ENCODE measurements at places on chromosomes 1 and 21.

- peak; percentile 23 for DNase-seq
These were observed 28.1 kb downstream of the RNF187 start for GRCh38 chr1:228515200-228515834.

GRCh38 chr21:46080171-46081021, 17.5 kb upstream of the COL6A2 start:
- no peak for DNase-seq

- no peak for DNase-seq
These were observed 30.8 kb upstream of the TMEM125 start for GRCh38 chr1:43238991-43239469.

- no peak for DNase-seq
These were observed 29.0 kb downstream of the SPEN start for GRCh38 chr1:15876357-15877055.

DNA sequence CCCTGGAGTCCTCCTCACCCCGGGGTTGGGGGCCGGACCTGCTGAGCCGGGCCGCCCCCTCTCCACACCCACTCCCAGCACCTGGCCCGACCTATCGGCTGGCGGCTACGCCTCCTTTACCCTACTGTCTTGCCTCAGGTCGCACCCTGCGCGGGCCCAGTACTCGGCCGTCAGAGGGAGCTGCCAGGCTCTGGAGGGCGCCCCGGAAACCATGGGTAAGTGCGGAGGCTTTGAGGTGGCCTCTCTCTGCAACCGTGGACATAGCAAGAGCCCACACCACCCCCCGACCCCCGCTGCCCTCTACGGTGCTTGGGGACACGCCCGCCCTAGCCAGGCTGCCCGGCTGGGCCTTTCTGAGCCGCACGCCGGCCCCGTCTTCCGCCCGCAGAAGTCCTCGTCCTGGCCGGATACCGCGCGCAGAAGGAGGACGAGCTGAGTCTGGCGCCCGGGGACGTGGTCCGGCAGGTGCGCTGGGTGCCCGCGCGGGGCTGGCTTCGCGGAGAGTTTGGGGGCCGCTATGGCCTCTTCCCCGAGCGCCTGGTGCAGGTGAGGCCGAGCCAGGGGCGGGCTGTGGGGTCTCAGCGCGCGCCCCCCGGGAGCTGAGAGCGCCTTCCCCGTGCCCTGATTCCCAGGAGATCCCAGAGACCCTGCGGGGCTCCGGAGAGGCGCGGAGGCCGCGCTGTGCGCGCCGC, at the start of gene SH3D21:
Gene SH3D21, plus strand, starts transcription at position 159 of the 692 bp plus-strand sequence. Its CDS starts 53 bp downstream, at position 212.
- no peak for DNase-seq

DNA sequence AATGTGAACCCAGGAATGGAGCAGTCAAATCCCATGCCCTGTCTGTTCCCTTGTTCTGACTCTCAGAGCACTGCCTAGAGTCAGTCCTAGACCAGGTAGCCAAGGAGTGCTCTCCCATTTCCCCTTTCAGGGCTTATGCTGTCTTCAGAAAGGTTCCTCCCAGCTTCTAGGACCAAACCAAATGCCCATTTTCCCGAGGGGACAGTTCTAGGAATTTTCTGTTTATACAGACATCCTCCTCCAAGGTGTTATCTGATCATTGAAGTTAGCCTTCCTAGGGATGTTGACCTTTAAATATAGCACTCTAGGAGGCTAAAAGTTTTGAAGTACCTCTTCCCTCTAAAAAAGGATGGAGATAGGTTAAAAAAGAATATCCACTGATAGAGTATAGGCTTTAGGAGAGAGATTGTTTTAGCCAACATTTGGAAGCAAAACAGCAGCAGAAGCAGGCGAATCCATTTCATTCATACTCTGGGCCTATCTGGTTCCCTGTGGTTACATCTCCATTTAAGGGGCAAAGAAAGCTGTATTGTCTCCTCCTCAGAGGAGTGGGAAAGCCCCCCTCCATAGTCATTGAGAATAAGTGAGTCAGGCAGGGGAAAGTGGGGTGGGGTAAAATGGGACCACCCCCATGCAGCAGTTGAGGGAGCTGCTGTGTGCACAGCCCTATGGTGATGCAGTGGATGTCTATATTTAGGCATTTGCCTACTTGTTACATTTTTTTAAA, 126.5 kb downstream of the SPATA46 start:
- no peak for DNase-seq

- no peak for DNase-seq
These were observed 66.3 kb downstream of the SIM2 start for GRCh38 chr21:36765229-36765628.

DNA sequence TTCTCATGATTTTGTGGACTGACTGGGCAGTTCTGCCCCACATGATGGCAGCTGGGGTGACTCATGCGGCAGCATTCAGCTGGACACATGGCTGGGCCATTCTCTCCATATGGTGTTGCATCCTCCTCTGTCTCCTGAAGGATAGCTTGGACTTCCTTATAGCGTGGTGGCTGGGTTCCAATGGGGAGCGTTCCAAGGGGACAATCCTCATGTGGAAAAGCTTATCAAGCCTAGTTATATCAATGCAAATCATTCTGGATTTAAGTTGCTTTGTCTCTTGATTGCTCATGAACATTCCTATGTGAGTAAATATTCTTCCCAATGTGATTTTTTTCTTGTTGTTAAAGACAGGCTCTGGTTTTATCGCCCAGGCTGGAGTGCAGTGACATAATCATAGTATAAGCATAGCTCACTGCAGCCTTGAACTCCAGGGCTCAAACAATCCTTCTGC, 13.2 kb upstream of the SLC2A1 start:
- DNase-seq: no peak

GRCh38 chr1:60229821-60230220, 156.3 kb upstream of the C1orf87 start:
- no peak for DNase-seq

DNA sequence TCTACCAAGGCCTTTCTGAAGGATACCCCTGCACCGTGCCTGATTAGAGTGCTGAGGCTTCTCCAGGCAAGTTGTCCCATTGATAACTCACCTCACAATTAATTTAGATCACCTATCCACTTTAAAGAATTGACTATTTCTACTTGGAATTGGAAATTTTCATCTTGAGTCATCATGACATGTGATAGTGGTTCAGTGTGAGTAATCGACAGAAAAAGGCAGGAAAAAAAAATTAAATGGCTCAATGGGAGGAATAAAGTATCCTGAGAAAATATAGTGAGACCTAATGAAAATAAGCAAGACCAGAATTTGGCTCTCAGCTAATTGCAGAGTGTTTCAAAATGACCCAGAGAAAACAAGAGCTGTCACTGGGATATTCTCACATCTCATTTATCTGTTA, 222.4 kb upstream of the C8B start:
- DNase-seq: no peak

DNA sequence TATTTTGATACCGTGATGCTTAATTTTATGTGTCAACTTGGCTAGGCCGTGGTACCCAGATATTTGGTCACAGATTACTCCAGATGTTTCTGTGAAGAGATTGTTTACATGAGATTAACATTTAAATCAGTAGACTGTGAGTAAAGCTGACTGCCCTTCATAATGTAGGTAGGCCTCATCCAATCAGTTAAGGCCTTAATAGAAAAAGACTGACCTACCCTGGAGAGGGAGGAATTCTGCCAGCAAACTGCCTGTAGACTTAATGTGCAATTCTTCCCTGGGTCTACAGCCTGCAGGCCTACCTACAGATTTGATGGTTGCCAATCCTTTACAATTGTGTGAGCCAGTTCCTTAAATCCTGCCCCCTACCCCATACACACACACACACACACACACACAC, 4.3 kb downstream of the SETSIP start:
- no peak for DNase-seq

GRCh38 chr1:33683913-33684312, 180.0 kb upstream of the HMGB4 start:
- no peak for DNase-seq

DNA sequence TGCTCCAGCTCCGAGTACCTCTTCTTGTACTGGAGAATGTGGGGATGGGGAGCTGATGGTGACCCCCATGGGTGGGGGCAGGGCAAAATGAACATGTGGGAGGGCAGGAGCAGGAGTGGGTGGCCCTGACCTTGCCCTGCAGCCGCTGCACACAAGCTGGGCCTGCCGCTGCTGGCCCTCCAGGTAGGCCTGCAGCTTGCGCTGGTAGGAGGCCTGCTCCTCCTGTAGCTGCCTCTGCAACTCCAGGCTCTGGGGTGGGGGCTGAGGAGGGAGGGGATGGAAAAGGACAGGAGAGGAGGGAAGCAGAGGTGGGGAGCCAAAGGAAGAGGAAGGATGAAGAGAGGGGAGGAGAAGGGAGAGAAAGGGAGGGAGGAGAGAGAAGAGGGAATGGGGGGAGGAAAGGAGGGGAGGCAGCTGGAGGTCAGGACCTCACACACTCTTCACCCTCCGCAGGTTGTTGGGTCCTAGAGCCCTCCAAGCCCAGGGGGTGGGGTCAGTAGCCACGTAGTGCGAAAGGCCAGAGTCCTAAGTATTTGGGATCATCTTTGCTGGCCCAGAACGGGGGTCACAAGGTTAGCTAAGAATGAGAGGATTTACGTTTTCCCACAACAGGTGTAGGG, 22.9 kb downstream of the RNU1-1 start:
- no peak for DNase-seq

- no peak for DNase-seq
These were observed 5.3 kb downstream of the LUZP1 start for GRCh38 chr1:23163395-23163794.

GRCh38 chr1:207017615-207018559, 14.7 kb downstream of the C1orf116 start:
- no peak for DNase-seq

GRCh38 chr21:25916226-25916625, 181.5 kb downstream of the GABPA start:
- no peak for DNase-seq

Measured in T-helper 2 cell (primary cell).